ENCODE measurements at places on chromosomes 6 and 20.

DNA sequence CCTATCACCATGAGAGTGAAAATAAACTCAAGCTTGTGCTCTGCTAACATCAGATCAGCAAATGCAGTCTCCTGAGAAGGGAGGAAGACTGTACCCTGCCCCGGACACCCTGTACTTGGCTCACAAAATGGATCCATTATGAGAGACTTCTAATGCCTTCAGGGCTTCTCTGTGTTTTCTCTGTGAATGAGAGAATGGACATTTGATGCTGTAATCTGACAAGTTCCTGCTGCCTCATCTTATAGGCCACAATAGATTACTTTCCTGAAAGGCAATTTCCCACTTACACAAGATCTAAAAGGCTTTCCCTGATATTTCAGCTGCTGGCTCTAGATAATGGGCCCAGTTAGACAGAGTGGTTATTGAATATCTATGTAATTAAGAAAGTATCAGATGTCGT lies 117.2 kb downstream of the OTOR start:
- DNase-seq = no peak

DNA sequence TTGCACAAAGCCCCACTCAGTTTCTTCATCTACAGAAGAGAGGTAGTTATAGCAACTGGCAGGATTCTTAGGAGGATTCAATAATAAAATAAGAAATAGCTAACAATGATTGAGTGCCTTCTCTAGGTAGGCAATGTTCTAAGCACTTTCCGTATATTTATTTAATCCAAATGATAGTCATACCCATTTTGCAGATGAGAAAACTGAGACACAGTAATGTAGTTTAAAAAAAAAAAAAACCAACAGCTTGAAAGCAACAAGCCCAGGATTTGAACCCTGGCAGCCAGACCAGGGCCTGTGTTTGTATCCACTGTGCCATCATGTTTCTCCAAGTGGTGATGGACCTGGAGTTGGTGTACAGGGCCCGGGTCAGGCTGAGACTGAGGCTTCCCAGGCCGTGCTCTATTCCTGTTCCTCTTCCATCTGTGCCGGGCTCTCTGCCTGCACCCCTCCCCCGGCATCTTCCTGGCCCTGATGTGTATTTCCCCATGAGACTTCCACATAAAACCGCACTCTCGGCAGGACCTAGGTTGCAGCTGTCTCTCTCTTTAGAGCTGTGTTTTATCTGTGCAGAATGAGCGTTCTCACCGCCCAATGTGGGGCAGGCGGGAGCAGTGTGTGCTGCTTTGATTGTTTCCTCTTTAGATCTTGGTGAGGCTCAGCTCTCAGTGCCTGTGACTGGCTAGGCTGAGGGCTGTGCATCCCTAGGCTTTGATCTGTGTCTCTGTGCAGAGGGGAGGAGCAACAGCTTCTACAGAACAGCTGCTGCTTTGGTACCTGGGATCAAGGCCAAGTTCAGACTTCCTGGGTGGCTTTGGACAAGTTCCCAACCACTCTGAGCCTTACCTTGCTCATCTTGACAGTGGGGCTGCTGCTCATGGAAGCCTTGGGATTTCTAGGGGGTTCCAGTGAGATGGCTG lies 49.5 kb downstream of the TOX2 start:
- DNase-seq = peak; percentile 77

DNA sequence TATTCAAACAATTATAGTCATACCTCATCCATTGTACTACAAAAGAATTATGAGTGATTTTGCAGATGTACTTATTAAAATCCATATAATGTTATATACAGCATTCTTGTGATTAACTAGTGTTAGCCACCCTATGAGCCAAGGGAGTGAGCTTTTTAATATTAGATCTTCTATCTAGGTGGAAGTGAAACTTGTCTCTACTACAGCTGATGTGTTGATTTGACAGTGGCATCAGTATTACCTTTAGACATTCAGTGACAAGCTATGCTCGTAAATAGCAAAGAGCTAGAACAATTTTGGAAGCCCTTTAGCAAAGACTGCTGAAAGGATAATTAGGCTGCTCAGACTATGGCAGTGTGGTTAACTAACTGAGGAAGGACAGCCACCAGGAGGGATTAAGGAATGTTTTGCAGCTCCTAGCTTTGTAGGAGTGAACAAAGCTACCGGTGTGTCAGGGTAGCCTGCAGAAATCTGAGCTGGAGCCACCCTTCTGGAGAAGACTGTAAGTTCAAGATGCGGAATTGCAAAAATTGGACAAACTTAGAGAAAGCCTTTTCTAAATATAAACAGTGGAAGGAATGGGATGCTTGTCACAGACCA lies 73.7 kb downstream of the AFG1L start:
- no peak for DNase-seq

DNA sequence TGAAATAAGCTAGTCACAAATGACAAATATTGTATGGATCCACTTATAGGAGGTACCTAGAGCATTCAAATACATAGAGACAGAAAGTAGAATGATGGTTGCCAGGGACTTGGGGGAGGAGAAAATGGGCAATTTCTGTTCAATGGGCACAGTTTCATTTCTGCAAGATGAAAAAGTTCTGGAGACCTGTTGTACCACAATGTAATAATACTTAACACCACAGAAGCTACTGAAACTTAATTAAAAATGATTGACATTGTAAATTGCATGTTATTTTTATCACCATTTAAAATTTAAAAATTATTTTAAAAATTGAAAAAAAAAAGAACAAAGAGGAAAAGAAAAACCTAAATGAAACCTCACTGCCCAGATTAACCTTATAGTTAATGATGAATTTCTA lies 67.4 kb downstream of the NHLRC1 start:
- no peak for DNase-seq

- DNase-seq = no peak
Measured at GRCh38 chr20:57596358-57596757, 23.9 kb downstream of the ZBP1 start.

- DNase-seq = no peak
Measured at GRCh38 chr6:56914798-56915658, 39.9 kb upstream of the BEND6 start.

Measured in hepatic stellate cell (primary cell).